ENCODE measurements at places on chromosomes 2 and 18.

DNA sequence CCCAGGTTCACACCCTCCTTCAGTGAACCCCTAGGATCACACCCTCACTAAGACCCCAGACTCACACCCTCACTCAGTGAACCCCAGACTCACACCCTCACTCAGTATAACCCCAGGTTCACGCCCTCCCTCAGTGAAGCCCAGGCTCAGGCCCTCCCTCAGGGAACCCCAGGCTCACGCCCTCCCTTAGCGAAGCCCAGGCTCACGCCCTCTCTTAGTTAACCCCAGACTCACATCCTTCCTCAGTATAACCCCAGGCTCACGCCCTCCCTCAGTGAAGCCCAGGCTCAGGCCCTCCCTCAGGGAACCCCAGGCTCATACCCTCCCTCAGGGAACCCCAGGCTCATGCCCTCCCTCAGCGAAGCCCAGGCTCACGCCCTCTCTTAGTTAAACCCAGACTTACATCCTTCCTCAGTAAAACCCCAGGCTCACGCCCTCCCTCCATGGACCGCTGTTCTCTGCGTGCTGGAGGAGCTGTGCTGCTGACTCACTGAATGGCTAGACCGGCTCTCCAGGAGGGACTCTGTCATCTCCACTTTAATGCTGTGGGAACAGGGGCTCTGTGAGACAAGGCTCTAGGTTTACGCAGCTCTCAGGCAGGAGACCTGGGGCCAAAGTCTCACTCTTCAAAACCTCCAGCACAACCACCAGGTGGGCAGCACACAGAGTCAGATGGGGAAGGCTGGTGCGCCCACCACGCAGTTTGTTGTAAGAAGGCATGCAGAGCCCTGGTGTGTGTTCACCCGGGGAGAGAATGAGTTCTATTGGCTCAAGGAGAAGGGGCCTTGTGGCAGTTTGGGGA, 506.9 kb upstream of the MYT1L start:
- DNase-seq = no peak

GRCh38 chr2:66201242-66201641, 233.7 kb upstream of the MEIS1 start:
- no peak for DNase-seq

DNA sequence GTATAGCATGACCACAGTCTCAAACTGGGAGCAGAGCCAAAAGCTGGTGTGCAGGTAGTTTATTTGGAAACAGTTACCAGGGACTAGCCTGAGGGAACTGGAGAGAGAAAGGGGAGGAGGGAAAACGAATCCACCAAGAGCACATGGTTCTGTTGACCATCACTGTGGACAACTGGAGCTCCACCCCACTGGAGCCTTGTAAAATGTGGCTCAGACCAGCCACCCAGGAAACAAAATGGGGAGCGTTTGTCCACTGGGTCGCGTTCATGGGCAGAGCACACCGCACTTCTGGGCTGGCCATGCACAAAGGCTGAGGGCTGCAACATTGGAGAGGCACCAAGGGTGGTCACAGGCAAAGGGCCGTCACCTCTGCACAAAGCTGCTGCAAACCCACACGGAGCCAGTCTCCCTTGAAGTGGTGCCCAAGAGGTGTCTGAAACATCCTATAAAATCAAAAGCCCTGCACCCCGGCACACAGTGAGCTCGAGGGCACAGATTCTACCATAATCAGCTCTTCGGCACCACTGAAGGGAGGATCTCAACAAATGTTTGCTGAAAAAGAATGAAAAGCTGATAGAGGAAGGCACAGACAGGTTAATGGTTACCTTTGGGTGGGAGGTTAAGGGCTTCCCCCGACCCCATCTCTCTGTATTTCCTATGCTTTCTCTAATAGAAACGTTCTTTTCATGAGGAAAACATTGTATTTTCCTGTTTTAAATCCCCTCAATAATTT, 192.9 kb downstream of the INHBB start:
- DNase-seq = no peak

DNA sequence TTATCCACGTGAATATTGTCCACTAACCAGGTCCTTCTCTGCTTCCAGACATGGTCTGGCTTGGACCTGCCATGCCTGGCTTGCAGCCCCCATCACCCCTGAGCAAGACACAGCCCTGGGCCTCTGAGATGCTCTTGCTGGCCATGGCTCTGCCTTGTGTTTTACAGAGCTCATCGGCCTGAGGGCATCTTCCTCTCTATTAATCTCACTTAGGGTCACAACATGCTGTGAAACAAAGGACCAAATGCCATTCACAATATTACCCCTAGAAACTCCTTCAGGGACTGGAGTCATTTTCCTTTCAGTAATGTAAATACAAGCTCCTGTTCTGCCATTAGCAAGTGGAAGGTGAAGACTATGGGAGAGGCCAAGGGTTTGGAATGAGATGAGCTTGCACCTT, 6.8 kb upstream of the TPO start:
- no peak for DNase-seq

- no peak for DNase-seq
Measured at GRCh38 chr2:162030363-162031190, 43.4 kb downstream of the DPP4 start.

- DNase-seq = no peak
Measured at GRCh38 chr2:46487667-46488335, 8.4 kb downstream of the TMEM247 start.

- no peak for DNase-seq
Measured at GRCh38 chr18:58597649-58598048, 31.2 kb downstream of the ALPK2 start.

- no peak for DNase-seq
Measured at GRCh38 chr2:201403880-201404279, 46.7 kb upstream of the FLACC1 start.

- no peak for DNase-seq
Measured at GRCh38 chr2:150705357-150705756, 217.9 kb upstream of the RND3 start.

DNA sequence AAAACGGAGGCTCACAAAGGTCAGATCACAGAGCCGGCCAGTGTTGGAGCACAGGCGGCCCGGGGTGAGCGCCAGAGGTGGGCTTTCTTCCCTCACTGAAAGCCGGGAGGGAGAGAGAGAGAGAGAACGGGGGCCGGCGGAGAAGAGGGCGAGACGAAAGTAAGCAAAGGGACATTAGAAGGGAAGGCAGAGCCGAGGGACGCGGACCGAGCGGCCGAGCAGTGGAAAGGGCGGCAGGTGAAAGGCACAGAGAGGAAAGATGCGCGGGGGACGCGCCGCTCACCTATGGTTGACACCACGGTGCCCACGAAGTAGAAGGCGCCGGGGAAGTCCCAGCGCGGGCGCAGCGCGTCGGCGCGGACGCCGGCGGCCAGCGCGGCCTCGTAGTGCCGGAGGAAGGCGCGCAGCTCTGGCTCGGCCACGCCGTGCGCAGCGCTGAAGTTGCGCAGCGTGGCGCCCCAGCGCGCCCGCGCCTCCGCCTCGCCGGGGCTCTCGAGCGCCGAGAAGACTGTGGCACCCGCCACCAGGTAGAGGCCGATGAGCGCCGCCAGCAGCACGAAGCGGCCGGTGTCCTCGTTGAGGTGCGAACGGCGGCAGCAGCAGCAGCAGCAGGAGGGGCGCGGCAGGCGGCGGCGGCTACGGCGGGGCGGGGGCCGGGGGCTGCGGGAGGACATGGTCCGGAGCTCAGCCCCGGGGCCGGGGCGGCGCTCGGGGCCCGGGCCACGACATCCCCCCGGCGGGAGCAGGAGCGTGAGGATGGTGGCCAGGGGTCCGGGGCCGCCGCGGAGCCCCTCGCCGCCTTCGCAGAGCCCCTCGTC, 166.9 kb downstream of the MSH2 start:
- no peak for DNase-seq

- DNase-seq = no peak
Measured at GRCh38 chr2:233841183-233841582, 13.2 kb downstream of the HJURP start.

- no peak for DNase-seq
Measured at GRCh38 chr2:190182071-190182524, 119.6 kb upstream of the MSTN start.

- no peak for DNase-seq
Measured at GRCh38 chr2:240358080-240358479, 77.4 kb upstream of the GPC1 start.

- no peak for DNase-seq
Measured at GRCh38 chr2:11810237-11810977, 64.0 kb downstream of the LPIN1 start.

- DNase-seq = no peak
Measured at GRCh38 chr18:55088000-55088401, 128.7 kb upstream of the CCDC68 start.

DNA sequence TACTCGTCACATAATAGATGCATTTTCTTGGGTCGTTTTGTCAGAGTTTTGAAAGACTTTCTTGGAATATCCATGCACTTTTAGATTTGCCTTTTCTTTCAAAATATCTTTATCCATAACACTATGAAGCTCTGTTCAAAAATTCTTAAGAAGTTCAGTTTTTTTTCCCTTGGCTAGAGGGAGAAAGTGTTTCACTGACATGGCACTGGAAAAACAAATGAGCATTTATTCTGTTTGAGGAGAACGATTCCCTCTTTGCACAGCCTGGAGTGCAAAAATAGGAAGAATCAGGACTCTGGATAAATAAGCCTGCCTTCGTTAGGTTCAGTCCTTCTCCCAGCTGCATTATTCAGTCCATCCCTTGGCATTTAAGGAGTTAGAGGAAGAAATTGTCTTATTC, 91.0 kb upstream of the RPE start:
- no peak for DNase-seq

- no peak for DNase-seq
Measured at GRCh38 chr18:47790036-47790435, 140.4 kb downstream of the SMAD2 start.

DNA sequence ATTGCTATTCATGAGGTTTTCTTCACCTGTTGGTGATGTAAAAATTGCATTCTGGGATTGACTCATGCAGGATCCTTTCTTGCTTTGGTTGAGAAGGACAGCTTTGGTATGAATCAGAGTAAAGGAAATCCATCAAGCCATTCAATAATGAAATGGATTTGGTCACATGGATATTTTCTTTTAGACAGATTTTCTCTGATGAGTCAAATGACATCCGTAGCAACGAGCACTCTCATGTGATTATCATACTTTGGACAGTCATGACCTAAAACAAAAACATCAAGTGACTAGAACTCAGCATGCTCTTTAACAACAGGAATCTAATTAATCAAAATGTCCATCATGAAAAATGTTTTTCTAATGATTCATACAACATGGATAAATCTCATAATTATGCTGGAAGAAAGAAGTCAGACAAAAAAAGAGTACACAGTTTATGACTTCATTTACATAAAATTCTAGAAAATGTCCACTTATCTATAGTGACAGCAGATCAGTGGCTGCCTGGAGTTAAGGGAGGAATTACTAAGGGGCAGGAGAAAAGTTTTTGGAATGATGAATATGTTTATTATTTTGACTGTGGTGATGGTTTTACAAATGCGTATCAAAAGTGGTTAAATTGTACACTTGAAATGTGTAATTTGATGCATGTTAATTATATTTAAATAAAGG, 30.7 kb downstream of the TRAK2 start:
- no peak for DNase-seq

- no peak for DNase-seq
Measured at GRCh38 chr2:3249476-3249962, 128.1 kb downstream of the EIPR1 start.

DNA sequence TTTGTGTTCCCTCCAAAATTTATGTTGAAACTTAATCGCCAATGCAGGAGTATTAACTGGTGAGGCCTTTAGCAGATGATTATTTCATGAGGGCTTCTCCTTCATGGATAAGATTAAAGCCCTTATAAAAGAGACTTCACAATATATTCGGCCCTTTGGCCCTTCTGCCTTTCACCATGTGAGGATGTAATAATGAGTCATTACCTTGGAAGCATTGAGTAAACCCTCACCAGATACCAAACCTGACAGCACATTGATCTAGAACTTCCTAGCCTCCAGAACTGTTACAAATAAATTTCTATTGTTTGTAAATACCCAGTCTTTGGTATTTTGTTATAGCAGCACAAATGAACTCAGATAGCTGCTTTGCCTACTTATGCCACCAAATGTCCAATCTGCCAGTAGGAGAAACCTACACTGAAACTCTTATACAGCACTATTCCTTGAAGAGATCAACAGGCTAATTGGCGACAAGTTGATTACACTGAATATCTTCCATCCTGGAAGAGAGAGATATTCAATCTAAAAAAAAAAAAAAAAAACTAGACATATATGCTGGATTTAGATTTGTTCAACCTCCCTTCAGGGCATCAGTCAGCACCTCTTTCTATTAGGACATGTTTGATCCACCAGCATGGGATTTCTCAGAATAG, 125.9 kb upstream of the COL5A2 start:
- DNase-seq = no peak

DNA sequence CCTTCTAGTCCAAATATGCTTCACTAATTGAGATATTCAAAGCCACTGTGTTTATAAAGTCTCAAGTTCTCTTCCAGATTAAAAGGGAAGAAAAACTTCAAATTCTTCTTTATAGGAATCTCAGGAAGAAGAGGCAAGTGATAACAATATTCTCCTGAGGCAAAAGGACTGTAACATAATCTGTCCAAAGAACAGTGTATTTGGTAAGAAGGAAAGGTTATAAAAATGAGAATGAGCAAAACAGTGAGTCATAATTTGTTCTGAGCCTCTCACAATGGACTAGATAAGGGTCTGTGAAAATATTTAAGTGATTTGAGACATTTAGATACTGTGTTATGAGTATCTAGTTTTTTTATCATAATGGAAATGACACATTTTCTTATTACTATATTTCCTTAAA, 44.3 kb downstream of the SNRPD1 start:
- no peak for DNase-seq

DNA sequence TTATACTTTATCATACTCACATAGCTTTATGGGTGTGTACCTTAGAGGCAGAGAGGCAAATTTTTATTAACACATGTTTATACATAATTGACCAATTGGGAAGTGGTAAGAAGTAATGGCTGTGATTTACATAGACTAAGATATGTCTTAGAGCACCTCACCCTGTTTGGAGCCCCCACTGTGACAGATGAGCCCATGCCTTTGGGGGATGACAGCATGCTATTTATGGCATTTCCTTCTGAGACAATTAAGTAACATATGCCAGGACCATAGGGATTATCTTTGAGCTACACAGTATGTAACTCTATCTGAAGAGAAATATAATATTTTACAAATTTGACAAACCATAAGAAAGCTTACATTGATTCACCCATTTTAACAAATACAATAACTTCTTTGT, 1655.3 kb upstream of the ACVR2A start:
- DNase-seq = no peak

DNA sequence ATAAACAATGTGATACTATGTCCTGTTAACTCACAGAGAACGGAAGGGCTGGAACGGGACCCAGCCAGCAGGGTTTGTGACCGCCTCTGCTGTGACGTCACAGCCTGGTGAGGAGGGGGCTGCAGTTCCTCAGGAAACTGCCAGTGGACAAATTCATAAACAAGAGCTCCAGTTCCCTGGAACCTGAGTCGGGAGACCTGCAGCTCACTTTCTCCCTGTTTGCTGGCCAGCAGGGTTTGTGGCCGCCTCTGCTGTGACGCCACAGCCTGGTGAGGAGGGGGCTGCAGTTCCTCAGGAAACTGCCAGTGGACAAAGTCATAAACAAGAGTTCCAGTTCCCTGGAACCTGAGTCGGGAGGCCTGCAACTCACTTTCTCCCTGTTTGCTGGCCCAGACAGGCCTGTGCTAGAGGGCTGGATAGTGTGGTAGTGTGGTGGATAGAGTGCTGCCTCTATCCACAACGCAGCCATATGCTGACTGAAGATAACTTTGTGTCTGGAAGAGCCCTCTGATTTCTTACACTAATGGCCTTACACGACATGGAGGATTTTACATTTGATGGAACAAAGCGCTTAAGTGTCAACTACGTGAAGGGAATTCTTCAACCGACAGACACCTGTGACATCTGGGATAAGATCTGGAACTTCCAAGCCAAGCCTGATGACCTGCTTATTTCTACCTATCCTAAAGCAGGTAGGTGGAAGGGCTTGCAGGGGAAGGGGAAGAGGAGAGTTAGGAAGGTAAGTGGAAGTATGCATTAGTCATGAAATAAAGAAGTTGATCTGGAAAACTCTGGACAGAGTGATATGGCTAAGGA, at the start of gene SULT1C4:
Gene SULT1C4 (plus strand): TSS at position 140 of the 816 bp plus-strand sequence. CDS start 384 bp downstream, at position 524.
- DNase-seq = no peak

Measured in GM18507 (cell line).